Cortex of kidney (tissue), 1 donor: ENCODE measurements at places on chromosomes 16 and 17.

- DNase-seq = no peak
Observed at GRCh38 chr16:74641969-74642368, 24.7 kb downstream of the RFWD3 start.

- DNase-seq = no peak
Observed at GRCh38 chr17:41533613-41534012, 5.5 kb upstream of the KRT19 start.

- DNase-seq = no peak
Observed at GRCh38 chr17:38579934-38580333, 25.8 kb downstream of the SRCIN1 start.

DNA sequence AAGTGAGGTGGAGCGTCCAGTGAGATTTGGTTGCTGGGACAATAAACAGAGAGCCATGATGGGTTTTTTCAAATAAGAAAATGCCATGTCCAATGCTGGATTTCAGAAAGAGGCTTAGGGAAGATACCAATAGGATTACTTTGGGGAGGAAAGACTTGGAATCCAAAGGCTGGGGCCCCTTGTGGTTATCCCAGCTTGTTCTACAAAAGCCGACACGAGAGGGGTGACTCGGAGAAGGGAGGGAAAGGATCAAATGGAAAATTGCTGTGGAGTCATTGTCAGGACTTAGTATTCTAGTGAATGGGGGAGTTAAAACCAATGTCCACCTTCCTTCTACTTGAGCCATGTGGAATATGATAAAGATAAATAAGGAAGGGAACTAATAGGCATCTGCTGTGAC, 305.5 kb downstream of the SOX9 start:
- no peak for DNase-seq

DNA sequence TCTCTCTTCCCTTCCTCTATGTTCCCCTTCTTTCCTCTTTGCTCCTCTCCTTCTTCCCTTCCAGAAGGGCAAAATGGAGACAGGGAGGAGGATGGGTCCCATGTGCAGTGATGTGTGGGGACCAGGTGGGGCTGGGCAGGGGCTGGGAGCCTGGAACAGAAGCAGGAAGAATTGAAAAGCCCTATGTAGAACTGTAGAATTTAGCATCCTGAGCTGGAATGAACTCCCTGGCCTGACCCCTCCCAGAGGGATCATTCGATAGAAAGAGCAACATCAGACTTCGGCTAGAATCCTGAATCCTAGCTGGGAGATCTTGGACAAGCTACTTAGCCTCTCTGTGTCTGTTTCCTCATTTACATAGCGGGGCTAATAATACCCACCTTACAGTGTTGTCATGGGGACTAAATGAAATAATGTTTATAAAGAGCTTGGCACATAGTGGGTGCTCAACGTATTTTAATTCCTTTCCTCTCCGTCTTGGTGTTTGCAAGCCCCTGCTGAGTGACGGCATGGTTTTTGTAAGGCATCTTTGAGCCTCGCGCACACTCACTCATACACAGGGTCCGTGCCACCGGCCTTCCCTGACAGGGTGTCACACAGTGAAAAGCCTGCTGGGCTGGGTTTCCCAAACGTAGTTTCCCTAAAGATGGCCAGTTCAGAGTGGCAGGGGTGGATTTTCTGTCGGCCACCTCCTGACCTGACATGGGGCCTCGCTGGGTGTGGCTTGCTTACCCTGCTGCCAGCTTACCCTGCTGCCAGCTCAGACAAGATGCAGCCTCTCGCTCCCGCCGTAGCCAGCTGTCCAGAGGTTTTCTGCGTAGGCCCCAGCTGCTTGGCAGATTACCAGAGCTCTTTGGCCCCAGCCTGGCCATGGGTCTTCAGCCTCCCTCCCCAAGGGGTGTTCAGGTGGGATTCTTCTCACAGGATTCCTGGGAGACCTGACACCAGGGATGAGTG, 6.1 kb upstream of the ARHGAP23 start:
- no peak for DNase-seq

- no peak for DNase-seq
Observed at GRCh38 chr17:33838281-33838680, 416.8 kb upstream of the CCL2 start.

DNA sequence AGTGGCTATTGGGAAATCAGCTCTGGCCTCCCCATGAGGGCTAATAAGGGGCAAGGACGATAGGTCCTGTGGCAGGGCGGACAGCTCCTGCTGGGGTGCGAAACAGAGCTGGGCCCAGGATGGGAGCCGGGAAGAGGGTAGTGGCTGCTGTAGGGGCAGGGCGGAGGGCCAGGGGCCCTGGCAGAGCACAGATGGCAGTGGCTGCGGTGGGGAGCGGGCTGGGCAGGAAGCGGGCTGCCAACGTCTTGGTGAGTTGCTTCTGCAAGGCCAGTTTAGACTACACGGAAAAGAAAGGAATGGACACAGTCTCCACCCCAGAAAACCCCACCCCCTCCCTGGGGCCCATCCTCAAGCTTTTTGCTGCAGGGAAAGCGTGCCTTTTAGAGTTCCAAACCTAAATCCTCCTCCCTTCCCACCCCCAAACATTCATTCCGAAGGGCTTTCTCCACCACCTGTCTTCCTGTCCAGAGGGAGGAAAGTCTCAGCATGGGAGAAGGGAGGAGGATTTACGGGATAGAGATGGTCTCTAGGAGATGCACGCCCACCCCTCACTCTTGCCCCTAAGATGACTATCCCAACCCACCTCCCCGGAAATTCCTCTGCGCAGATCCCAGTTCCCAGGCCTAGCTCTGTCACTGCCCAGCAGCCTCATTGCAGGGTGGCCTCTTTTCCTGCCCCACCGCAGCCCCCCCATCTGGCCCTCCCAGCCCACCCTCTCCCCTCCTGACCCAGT, 7.1 kb downstream of the NKIRAS2 start:
- no peak for DNase-seq

GRCh38 chr16:15856901-15857698, at the start of gene MYH11:
MYH11 (minus strand) TSS chr16:15857028; CDS start chr16:15838252, 18,776 bp downstream.
- no peak for DNase-seq

GRCh38 chr17:40717776-40718175, 14.2 kb upstream of the KRT24 start:
- DNase-seq = no peak

DNA sequence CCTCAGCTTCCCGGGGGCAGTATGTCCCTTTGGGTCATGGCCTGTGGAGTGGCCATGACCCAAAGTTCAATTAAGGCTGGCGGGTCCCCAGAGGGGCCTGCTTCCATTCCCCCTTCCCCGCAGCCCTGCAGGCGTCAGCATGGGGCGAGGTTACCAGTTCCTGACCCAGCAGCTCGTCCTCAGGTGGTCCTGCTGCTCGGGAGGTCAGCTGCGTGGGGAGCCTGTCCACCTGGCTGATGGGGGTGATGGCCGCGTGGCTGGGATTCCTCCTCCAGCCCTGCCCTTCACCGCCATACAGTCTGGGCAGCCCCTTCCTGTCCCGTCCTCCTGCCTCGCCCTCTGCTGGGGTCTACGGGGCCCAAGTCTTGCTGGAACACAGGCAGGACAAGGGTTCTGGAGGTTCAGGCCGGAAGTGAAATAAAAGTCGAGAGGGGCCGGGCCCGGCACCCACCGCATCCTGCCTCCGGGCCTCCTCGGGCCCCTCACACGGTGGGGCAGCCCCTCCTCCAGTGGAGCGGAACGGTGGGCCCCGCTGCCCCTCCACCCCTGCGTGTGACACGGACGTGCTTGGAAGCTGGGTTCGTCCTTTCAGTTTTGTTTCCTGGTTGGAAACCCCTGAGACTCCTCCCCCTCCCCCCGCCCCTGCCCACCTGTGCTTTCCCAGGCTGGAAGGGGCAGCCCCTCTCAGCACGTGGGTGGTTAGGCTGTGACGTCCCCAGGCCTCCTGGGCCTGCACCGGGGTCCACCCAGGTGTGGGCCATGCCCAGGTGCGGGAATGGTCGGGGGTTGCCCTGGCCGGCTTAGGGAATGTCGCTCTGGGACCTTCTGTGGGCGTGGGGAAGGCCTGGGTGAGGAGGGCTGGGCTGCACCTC, 6.8 kb downstream of the UBALD2 start:
- no peak for DNase-seq

DNA sequence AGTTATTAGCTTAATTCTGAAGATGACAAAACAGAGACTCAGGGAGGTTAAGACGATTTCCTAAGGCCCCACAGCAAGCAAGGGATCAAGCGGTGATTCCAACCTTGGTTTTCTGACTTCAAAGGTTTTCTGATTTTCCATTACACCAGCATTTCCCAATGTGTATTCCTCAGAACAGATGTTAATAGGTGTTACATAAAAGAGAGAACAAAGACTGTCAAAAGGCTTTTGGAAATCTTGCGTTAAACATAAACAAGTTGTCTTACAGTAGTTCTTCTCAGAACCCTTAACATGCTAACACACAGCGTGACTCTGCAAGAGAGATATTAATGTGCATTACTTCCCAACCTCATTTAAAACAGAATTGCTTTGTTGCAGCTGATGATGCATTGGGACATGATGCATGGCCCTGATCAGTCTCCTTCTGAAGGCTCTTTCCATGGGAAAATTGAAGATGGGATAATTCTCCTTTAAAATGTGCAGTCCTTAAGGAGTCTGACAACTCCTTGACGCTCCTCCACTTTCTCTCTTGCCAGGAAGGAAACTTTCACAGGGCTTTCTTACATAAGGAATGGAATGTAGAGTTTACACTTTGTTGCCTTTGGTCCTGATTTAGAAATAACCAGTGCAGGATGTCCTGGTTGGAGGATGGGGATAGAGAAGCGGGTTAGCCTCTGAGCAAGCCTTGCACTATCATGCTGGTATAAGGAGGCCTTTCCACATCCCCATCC, 21.5 kb upstream of the MMD start:
- DNase-seq = no peak

- no peak for DNase-seq
Observed at GRCh38 chr17:9472541-9472940, 103.1 kb downstream of the STX8 start.

GRCh38 chr16:11629071-11630030, 38.9 kb upstream of the SNN start:
- DNase-seq = no peak

- DNase-seq = no peak
Observed at GRCh38 chr16:23512168-23512695, 1.9 kb upstream of the GGA2 start.

DNA sequence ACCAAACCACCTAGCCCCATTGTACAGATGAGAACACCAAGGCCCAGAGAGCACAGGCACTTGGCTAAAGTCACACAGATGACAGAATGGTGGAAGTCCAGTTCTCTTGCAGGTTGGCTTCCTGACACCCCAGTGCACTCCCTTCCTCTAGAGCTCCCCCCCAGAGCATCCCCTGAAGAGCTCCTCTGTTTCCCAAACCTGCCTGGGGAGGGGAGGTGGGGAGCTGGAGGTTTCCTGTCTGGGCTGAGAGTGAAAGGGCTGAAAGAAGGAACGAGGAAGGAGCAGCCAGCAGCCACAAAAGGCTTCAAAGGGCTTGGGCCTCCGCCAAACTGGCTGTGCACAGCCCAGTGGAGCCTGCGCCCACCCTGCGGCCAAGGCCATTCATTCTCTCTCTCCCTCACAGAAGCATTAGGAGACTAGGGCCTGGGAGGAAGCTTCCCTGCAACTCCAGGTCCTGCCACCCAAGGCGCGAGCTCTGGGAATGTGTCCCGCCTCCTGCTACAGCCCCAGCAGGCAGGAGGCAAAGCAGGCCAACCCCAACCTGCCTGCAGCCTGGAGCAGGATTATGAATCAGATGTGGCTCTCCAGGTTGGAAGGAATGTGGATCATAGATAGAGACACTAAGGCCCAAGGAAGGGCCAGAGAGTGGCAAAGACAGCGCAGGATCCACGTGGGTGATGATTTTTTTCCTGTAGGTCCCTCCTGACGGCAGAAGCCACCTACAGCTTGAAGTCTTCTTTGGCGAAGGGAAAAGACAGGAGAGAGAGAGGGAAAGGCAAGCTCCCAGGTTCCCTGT, 913 bp downstream of the SLC13A5 start:
- no peak for DNase-seq

GRCh38 chr16:61128545-61129323, 907.5 kb downstream of the CDH8 start:
- no peak for DNase-seq

DNA sequence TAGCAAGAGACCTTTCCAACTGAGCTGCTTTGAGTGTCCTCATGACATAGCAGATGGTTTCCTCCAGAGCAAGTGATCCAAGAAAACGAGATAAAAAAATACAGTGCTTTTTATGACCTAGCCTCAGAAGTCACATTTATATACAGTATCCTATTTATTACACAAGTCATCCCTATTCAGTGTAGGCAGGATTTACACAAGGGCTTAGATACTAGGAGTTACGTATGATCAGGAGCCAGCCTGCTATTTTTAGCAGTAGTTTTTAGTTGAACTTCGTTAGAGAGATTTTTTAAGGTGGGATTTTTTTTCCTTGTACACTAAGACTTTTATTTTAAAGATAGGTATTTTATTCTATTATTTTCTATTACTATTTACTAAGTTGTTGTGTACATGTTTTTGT, 58.4 kb downstream of the PHKB start:
- no peak for DNase-seq

DNA sequence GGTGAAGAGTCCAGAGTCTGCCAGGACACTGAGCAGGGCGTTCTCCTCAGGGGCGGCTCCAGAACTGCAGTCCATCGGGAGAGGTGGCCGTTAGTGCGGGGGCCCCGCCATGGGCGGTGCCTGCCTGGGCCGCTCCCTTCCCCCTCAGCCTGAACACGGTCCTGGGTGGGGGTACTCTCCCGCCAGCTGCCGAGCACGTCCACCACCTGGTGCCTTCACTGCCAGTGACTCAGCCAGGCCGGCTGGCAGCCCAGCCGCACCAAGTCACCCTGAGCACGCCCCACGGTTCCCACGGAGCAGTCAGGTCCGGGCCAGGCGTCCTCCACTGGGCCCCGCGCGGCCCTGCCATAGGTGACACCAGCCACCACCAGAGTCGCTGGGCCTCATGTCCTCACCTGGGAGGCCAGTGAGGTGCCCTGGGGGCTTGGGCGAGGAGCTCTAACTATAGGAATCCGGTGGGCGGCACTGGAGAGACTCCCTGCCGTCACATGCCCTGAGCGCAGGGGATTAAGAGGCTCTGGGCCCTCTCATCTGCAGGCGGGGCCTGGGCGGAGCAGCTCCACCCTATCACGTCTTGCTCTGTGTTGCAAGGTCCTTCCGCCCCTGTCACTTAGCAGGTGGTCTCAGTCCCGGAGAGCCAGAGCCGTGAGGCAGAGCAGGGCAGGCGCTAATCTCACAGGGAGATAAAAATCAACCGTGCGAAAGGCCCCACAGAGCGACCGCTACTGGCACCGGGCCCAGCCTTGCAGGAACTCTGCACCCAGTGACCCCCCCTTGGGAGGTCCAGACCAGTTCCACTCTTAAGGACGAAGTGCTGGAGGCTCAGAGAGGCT, 14.3 kb downstream of the PIEZO1 start:
- no peak for DNase-seq

GRCh38 chr17:74839990-74840852, 19.5 kb downstream of the GRIN2C start:
- DNase-seq = no peak

- DNase-seq = no peak
Observed at GRCh38 chr16:88774544-88775393, 10.3 kb downstream of the PIEZO1 start.

- no peak for DNase-seq
Observed at GRCh38 chr16:78961464-78961863, 639.1 kb downstream of the MAF start.

- no peak for DNase-seq
Observed at GRCh38 chr16:52114379-52114778, 432.6 kb downstream of the TOX3 start.

- no peak for DNase-seq
Observed at GRCh38 chr16:58421529-58421928, 29.3 kb downstream of the GINS3 start.

- no peak for DNase-seq
Observed at GRCh38 chr16:1941162-1942046, 1.6 kb downstream of the MSRB1 start.

- DNase-seq = no peak
Observed at GRCh38 chr17:21268596-21269188, 15.5 kb upstream of the NATD1 start.

- DNase-seq = no peak
Observed at GRCh38 chr16:28572696-28573510, 19.2 kb downstream of the SGF29 start.
